ENCODE measurements at places on chromosomes 4 and X.

DNA sequence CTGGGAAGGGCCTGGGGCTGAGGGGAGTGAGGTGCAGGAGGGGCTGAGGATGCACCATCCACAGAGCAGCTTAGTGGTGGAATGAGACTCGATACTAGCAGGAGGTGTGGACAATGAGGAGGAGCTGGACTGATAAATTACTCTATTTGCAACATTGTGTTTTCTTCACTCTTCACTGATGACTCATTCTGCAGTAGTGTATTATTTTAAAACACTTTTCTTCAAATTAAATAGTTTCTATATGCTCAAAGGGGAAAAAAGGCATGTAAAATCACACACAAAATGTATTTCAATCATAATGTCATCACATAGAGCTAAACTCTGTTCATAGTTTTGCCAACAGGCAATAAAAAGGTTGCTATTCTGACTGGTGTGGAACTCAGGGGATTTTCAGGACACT lies 467.0 kb upstream of the CTSO start:
- DNase-seq: no peak

- no peak for DNase-seq
These were observed 72.8 kb upstream of the MTNR1A start for GRCh38 chr4:186628058-186628711.

GRCh38 chr4:3426465-3427133 lies 15.2 kb upstream of the HGFAC start:
- no peak for DNase-seq

DNA sequence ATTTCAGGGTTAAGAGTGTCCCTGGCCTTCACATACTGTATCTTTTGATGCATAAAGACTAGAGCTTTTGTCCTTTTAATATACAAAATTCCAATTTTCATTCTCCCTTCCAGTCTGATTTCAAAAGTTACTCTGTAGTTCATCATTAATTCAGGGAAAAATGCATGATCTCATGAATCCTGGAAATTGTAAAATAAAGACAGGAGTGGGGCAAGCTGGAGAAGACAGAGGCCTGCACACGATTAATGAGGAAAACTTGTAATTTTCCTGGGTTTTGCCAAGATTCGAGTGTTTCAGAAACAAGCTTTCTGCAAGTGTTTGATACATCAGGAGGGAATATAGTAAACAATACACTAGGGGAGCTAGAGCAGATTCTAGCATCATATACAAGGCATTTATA lies 947.9 kb downstream of the FAT4 start:
- DNase-seq: no peak

- DNase-seq: no peak
These were observed 31.8 kb upstream of the MTM1 start for GRCh38 chrX:150536455-150537116.

Measured in NK-92 treated with Interleukin-12 subunit alpha and Interleukin-12 subunit beta, amount 100 ng/mL, for 24 hours (cell line).